Esophagus squamous epithelium (tissue), 5 donors: ENCODE measurements at places on chromosomes 16 and 17.

- no peak for DNase-seq
Measured at GRCh38 chr17:59456923-59457615, 108.3 kb upstream of the DHX40 start.

GRCh38 chr17:28402224-28402630 lies 3.8 kb downstream of the SLC46A1 start:
- no peak for DNase-seq

DNA sequence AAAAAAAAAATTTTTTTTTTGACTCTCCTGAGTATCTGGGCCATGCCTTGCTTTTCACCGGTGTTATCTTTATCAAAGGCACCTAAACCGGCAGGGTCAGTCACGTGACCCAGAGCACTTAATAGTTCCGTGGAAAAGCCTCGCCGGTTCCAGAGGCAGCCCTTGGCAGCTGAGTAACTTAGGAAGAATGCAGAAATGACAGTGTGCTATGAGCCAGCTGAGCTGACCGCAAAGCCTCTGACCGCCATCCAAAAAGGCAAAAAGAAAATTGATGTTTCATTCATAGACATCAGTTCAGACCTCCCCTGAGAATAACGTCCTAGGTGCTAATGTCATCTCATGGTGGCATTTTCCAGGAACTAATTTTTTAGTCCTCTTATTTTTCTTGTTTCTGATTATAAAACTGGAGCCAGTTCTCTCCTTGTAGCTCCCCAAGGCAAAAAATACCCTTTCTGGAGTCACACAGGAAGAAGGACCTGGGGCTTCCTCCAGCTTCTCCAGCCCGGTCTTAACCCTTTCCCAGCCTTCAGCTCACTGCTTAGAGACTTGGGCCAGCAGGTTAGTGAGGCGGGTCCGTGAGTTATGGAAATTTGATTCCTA lies 122.6 kb downstream of the SOCS1 start:
- DNase-seq, result no peak

DNA sequence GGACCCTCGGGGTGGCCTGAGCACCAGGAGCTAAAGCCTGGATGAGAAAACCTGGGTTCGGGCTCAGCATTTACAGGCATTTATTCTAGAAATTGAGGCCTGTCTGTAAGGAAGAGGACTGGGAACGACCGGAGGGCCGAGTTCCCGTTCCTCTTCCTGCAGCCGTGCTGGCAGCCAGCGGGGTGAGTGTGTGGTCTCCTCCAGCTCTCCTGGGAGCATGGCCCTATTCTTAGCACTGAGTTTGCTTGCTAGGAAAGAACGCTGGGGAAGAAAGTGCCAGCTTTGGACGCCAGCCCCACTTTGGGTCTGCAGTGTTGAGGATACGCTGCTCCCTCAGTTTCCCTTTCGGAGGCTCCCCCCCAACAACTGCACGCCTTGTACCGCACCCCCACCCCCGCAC lies 49.6 kb downstream of the MGAT5B start:
- DNase-seq, result no peak

DNA sequence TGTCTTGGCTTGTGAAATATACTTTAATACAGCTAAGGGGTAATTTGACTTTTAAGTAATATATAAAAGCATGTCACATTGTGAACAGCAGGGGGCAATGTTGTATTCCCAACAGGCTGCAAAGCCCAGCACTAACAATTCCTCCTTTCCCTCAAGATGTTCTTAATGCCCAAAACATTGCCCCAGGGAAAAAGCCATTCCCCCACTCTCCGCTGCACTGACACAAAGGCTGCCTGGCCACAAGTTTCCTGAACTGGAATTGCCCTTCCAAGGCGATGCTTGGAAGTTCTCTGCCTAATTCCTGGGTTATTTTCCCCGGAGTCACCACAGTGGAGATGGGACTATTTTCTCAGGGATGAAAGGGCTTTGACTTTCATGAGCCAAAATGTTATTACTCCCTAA lies 27.2 kb downstream of the CLEC16A start:
- no peak for DNase-seq

GRCh38 chr17:29225396-29225795 lies 21.3 kb upstream of the CRYBA1 start:
- no peak for DNase-seq
